ENCODE measurements at places on chromosomes 16 and 17. TPM values are rescaled to one million over a fixed set of nuclear protein-coding genes. Genes with fewer than 3 reads are reported as not detected.

Gene SLC12A3
- not detected for total RNA-seq

Gene CORO1A
- 3.4 TPM for total RNA-seq

Gene GPR139
- not detected for total RNA-seq

Gene CES3
- 2.0 TPM for total RNA-seq

Gene KRTAP2-2
- not detected for total RNA-seq

Gene SLFN12
- total RNA-seq, result not detected

Gene ESRP2
- total RNA-seq, result 0.05 TPM

Gene SPNS2
- 10.7 TPM for total RNA-seq

Gene TNFRSF17
- total RNA-seq, result not detected

Gene INCA1
- 1.3 TPM for total RNA-seq

Gene KRTAP4-9
- total RNA-seq, result not detected

Gene GRAPL
- not detected for total RNA-seq

Gene STX8
- 65.0 TPM for total RNA-seq

All from A549 treated with CpdA at 1 μM for 4 hours (cell line).